ENCODE measurements at places on chromosomes 2 and 18.
A peak's percentile ranks its signal among the peaks of the same experiment; 100 is the strongest.

GRCh38 chr2:122873951-122874350, 1118.5 kb downstream of the TSN start:
- DNase-seq = no peak

DNA sequence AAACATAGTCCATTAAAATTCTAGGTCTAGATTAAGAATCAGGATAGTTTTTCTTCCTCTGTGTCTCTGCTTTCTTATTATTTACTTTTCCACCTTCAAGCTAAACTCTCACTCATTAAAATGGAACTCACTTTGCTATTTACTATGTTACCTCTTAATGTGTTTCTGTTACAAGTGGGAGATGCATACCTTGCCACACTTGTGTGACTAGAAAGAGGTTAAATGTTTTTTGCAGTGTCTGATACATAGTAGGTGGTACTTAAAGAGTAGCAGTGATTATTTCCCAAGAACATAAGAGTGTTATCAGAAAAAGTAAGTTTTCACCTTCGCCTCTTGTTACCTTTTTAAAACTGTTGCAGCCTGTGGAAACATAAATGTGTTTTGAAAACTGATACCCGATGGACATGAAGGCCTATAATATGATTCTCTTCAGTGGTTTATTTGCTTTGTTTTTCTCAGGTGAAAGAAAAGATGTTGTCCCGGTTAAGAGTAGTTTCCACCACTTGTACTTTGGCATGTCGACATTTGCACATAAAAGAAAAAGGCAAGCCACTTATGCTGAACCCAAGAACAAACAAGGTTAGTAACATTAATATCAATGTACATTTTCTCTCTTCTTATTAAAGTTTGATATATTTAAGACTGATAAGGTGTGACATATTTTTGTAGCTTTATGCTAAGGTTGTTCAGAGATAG, 16.6 kb downstream of the ME2 start:
- DNase-seq = peak; percentile 68

DNA sequence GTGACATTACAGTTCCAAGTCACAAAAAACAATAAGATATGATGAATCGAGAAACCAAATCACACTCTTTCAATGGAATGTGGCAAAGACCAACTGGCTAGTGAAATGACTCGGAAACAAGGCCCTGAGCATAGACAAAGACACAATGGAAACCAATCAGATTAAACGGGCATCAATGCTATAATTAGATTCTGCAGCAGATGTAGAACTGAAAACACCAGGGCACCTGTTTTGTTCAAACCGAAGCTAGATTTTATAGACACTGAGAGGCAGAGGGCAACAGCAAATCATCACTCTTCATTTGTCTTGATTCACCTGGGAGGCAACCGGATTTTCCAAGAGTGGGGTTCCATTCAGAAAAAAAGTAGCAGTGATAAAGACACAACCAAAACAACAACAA, 92.8 kb upstream of the BARD1 start:
- no peak for DNase-seq

DNA sequence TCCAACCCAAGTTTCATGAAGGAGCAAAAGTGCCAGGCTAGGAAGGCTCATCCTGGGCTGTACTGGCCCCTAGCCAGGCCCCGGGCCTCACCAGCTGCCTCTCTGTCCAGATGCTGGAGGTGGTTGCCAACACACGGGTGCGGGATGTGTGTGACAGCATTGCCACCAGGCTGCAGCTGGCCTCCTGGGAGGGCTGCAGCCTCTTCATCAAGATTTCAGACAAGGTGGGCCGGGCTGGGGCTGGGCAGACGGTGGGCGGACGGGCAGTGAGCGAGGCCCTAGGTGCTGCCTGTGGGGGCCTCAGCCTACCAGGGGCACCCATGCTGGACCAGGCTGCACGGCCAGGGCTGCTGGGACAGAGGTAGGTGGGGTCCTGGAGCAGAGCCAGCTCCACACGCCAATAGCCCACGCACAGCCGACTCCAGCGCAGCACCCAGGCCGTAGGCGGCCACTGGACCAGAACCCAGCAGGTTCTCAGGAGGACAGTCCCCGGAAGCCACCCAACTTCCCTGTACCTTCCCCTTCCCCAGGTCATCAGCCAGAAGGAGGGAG, 11.8 kb upstream of the GPR17 start:
- DNase-seq = no peak

- DNase-seq = no peak
Measured at GRCh38 chr2:133518700-133519344, 49.4 kb downstream of the NCKAP5 start.

DNA sequence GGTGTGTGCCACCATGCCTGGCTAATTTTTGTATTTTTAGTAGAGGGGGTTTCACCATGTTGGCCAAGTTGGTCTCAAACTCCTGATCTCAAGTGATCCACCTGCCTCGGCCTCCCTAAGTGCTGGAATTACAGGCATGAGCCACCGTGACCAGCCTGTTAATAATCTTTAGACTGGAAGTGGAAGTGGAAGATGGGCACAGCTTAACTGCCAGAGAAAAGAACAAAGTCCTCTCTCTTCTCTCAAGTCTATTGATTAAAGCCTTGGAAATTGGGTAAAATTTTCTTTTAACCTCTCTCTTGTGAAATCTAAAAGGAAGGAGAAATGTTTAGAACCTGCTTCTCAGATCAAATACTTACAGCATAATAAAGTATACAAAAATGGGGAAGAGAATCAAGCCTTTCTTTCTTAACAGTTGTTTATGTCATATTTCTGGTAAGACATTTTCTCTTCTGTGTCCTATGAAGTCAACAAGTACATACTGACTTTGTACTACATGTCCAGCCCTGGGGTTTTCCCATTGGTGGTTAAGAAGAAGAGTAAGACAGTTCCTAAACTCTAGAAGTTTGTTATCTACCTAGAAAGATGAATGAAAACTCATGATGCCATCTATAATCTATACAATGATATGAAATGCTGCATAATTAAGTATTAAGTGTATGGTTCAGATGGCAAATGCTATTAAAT, 4.6 kb downstream of the TMEM169 start:
- no peak for DNase-seq

DNA sequence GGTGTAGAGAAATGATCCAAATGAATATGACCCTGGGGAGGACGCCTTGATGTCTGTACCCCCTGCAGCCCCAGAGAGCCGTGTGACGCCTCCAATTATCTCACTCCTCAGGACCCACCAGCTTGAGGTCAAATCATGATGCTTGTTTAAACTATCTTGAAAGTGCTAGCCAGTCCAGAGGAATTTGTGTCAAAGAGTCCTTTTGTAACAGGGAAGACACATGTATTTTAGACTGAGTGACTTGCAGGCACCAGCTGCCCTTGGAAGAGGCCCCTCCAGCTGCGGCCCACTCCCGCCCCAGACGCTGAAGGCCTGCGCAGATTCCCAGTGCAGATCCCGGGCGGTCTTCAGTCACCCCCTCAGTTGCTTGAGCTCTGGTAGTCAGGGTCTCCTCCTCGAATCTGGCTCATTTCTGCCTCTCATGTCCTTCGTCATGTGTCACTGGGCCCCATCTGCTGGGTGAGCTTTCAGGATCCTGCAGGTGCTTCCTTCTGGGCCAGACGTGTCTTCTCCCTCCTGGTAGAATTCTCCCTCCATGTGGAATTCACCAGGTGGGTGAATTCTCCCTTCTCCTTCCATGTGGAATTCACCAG, 77.4 kb downstream of the RNF144A start:
- DNase-seq = no peak

DNA sequence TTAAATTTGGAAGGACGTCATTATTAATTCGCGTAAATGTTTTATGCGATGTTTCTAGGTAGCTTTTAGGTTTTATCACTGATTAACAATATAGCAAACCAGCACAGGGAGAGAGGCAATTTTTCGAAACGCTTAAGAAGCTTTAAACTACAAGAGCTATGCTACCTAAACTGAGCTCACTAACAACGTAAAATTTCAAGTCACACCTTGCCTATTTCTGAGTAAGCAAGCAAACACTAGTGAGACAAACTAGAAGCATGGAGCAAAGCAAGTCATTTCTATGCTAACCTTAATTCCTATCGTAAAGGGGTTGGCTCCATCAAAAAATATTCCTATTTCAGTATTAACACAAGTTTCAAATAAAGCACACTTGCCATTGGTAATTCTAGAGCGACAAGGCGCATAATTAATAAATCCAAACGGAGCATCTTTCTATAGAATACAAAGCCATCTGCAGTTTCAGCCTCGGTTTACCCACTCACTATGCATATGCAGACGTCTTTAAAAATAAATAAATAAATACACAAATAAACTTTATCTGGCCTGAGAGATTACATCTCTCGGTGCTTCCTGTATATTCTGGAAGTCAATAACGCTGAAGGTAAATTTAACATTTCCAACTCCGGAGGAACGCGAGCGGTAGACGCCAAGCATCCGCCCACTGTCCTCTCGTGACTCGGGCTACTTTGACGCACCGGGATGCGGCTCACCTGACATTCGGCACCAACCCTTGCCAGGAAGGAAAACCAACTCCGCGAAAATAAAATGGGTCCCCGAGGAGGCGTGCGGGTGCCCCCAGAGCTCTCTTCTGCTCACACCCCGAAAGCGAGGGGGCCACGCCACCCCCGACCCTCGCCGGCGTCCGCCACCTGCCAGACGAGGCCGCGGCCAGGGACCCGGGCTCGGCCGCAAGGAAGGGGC, 947 bp downstream of the ITSN2 start:
- DNase-seq = peak; percentile 33

DNA sequence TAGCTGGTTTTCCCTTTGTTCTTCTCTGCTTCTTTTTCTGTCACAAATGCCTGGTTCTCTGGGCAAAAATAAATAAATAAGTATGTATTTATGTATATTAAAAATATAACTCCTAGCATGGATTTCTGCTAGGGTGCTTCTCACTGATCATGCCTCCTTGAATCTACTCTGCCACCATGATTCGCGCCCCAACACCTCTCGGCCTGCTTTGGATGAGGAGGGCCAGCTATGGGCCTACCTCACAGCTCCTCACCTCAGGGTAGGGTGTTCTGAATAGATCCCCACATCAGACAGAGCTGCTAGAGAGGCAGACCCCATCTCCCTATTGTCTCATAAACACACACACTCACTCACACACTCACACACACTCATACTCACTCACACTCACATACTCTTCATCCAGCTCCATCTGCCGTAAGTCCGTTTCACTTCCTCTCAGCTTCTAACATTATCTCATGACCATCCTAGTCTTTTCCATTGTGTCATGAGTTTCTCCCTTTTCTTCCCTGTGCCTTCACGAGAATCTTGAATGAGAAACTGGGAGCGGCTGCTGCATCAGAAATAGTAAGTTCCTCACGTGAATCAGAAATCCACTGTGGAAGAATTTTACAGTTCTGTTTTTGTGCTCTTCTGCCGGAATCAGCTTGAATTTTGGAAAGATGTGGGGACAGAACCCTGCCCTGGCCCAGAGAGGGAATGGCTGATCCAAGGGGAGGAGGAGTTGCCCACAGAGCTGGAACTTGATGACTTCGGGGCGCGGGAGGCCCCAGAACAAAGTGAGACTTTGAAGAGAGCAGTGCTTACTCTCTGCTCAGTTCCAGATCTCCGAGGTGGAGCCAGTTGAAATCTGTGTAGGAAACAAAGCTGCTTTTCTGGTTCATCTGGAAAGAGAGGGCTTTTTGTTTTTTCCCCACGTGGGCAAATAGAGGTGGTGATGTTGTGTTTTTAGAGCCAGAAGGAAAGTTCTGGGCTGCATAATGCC, 20.9 kb downstream of the ANXA4 start:
- no peak for DNase-seq

DNA sequence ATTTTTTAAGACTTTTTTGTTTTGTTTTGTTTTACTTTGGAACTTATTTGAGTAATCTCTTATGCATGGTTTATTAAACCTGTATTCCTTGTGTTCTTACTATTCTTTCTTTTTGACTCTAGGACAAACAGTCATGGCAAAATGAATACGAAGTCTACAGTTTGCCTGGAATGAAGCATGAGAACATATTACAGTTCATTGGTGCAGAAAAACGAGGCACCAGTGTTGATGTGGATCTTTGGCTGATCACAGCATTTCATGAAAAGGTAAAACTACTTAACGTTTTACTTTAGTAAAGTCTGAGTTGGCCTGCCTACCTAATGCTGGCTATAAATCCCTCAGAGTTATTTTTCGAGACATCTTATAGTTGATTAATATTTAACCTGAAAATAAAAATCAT, 72.3 kb downstream of the ACVR2A start:
- DNase-seq = no peak

DNA sequence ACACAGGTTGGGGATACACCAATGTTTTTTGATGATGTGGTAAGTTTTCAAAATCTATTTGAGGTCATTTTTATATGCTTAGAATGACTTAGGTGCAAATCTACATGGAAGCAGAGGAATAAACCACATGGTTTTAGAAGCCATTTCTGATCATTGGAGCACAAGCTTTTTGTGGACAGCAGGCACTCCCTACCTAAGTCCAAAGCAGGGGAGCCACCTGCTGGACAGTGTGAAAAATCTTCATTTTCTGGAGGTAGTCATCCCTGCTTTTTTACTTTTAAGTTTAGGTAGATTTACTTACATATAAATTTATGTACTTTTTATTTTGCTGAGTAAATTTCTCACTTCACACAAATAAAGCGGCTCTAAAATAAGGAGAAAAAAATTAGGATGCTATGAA, 323.2 kb downstream of the PLCL1 start:
- DNase-seq = no peak

GRCh38 chr2:223642506-223642905, 40.3 kb upstream of the SCG2 start:
- no peak for DNase-seq

DNA sequence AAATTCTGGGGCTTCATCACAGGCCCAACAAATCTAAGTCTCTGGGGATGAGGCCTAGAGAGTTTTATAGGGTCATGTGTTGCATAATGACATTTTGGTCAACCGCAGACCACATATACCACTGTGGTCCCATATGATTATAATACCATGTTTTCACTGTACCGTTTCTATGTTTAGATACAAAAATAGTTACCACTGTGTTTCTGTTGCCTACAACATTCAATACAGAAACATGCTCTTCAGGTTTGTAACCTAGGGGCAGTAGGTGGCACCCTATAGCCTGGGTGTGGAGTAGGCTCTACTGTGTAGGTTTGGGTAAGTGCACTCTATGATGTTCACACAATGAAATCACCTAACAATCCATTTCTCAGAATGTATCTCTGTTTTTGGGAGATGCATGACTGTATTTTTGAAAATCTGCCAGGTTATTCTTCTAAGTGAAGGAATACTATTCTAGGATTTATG, 485.2 kb downstream of the PTPRM start:
- DNase-seq = no peak

- DNase-seq = no peak
Measured at GRCh38 chr2:196630531-196630930, 9.0 kb upstream of the CCDC150 start.

DNA sequence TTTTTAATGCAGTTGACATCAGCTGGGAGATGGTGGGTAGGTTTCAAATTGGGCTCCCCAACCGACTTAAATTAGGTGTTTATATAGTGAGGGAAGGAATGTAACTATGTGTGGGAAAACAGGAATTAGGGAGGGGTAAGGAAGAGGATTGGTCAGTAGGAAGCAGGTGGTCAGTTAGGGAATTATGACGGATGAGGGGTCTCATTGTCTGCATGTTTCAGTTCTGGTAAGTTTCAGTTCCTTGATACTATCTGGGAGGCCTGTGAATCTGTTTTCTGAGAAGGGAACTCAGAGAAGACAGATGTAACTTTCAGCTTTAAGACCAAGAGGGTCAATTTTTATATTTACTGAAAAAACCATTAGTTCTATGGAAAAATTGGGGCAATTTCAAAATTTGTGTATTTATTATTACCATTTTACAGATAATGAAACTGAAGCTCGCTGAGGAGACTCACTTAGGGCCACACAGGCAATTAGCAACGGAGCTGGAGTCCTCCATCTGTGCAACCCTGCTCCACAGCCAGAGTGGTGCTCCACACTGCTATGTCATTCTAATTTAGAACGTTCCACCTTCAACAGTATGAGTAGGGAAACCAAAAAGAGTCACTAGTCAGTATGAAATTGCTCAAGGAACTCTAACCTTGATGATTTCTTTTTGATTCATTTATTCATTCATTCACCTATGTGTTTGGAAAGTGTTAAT, 36.0 kb upstream of the CCDC195 start:
- DNase-seq = no peak
